ENCODE measurements at places on chromosomes 16 and 17.

DNA sequence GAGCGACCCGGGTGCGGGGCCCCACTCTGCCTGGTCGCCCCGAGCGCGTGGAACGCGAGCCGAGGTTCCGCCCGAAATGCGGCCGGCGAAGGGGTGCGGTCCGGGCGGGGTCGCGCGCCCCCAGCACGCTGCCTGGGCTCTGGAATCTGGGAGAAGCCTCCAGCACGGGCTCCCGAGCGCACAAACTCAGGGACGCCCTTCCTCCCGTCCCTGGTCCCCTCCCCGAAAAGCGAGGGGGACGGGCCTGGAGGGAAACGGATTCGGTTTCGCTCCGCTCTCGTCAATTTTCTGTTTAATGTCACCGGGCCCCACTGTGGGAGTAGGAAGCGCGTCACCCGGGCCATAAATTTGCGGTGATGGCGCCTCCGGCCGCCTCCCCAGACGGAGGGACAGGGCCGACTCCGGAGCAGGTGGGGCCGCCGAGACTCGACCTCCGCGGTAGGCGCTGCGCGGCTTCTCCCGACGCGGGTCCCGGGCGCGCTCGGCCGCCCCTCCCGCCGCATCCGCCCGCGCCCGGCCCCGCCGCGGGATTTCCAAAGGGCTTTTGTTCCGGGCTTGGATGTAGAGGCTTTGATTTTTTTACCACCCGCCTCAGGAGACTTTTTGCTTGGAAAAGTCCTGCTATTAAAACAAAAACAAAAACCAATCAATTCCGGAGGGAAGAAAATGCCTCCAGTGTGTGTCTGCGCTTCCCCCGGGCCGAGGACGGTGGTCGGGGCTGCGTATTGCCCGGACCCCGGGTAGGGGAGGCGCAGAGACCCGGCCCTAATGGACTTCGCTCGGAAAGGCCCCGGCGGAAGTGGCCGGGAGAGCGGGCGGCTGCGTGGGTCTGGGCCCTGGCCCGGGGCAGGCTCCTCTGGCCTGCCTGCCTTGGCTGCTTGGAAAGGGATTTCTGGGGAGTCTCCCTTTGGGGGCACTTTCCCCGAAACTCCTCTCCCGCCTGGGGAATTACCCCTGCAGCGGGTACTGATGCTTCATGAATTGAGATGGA lies 7.9 kb upstream of the BAHCC1 start:
- DNase-seq: no peak

DNA sequence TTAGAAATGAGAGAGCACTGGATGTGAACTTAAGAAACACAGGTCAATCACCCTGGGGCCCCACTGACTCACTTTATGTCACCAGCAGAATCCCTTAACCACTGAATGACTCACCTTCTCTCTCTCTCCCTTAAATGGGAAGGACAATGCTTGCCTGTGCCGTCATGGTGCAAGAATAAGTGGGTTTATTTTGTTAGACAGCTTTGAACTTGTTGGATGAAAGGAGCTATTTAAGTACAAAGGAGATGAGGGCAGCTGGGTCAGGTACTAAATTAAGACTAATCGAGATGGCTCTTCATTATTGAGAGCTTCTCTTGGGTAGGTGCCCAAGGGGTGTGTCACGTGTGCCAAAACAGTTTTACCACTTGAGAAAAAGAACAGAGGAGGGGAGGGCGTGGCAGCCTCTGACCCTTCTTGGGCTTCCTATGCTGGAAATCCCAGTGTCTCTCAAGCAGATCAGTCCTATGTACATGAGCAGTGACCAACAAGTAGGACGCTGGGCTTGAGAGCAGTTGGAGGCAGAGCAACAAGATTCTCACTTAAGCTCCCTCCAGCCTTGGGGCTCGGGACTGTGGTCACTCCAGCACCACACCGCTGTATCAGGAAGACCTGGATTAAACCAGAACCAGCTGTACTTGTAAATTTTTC lies 6.7 kb upstream of the KRT31 start:
- DNase-seq: peak; percentile 93

- no peak for DNase-seq
Measured at GRCh38 chr16:6510261-6510660, 822.4 kb upstream of the RBFOX1 start.

- no peak for DNase-seq
Measured at GRCh38 chr16:78225919-78226318, 126.5 kb downstream of the WWOX start.

GRCh38 chr16:29811896-29812665 lies at the start of gene PRRT2:
TSS of gene PRRT2 (plus strand) at chr16:29812193. CDS start at chr16:29813055, 862 bp downstream.
- no peak for DNase-seq

DNA sequence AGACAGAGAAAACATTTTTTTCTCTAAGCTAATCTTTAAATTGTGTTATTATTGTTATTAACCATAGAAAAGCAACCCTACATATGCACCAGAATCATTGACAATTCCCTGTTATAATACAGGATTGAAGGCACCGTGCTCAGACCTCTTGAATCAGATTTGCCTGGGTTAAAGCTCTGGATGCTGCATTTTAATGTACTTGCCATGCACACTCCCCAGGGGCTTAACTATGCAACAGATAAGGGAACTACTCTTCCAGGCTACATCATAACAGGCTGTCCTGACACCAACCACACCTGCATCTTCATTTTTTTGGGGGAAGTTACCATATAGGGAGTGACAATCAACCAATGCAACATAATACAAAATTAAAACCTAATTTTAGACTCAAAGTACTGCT lies 1187.6 kb upstream of the CDH8 start:
- DNase-seq: no peak

- no peak for DNase-seq
Measured at GRCh38 chr17:62713086-62713881, 85.8 kb downstream of the MRC2 start.

DNA sequence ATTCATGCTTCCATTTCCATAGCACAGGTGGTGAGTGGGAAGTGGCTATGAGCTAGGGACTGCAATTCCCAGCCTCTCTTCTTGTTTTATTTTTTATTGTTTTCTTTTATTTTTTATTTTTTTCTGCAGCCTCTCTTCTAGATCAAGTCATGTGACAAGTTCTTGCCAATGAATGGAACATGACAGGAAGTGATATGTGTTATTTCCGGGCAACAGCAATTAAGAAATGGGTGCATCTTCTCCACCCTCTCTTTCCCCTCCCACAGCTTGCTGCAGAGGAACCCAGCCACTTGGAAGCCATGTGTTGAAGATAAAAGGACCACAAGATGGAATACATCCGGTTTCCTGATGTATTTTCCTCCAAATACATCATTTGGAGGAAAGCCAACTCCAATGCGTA lies 23.6 kb downstream of the IRX5 start:
- DNase-seq: no peak

DNA sequence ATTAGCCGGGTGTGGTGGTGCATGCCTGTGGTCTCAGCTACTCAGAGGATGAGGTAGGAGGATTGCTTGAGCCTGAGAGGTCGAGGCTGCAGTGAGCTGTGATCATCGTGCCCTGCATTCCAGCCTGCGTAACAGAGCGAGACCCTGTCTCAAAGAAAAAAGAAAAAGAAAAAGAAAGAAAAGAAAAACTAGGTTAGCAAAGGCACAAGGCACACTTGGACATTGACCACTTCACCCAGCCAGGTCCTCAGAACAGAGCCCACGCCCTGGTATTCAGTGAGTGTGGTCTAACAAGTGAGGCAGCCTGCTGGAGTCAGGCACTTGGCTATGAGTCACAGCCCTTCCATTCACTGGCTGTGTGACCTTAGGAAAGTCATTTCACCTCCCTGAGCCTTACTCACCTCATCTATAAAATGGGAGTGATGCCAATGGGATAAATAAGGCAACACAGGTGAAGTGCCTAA lies 10.4 kb downstream of the MILR1 start:
- peak; percentile 42 for DNase-seq

- DNase-seq: no peak
Measured at GRCh38 chr17:33582661-33583060, 289.6 kb upstream of the ASIC2 start.

- DNase-seq: no peak
Measured at GRCh38 chr17:17783825-17784656, 52.7 kb downstream of the SREBF1 start.

- no peak for DNase-seq
Measured at GRCh38 chr16:87855852-87856715, 13.2 kb downstream of the SLC7A5 start.

GRCh38 chr16:426115-426905 lies 861 bp downstream of the RAB11FIP3 start:
- no peak for DNase-seq

DNA sequence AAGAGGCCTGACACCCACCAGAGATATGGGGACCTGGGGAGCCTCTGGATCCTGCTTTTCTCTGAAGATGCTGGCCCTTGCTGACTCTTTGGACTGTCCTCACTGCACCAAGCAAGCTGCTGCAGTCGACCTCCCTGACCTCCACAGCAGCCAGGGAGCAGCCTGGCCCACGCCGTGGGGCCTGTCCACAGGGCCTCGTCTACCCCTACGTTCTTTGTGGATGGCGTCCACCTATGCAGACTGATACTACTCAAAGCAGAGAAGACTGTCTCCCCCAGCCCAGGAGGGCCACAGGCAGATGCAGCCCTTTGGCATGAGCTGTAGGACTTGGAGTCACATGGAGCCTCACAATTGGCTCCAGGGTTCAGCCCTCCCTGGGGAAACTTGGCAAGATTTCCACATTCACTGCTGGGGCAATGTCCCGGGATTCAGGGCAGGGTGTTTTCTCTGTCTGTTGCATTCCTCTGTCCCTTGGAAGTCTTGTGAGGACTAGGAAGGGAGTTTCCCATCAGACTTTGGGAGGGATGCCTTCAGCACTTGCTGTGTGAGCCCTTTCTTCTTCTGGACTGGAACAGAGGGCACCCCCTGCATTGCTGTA lies 152.2 kb downstream of the NTN1 start:
- no peak for DNase-seq

DNA sequence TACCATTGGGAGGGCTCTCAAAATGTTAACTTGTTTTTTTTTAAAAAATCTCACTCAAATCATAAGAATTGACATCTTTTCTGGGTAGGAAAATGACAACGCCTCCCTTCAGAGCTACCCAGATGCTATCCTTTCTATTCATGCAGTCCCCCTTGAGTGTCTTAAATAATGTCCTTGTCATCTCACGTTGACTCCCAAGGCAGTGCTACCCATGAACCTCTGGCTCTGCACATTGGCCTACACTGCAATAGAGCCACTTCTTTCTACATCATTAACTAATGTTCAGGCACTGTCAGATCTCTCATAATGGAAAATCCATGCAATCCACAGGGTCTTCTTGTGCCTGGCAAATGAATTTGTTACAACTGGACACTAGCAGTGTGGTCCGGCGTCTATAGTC lies 569.8 kb upstream of the ZFHX3 start:
- no peak for DNase-seq

GRCh38 chr17:74008196-74008595 lies 195.3 kb upstream of the RPL38 start:
- DNase-seq: no peak

GRCh38 chr17:33803686-33804085 lies 451.4 kb upstream of the CCL2 start:
- DNase-seq: no peak

DNA sequence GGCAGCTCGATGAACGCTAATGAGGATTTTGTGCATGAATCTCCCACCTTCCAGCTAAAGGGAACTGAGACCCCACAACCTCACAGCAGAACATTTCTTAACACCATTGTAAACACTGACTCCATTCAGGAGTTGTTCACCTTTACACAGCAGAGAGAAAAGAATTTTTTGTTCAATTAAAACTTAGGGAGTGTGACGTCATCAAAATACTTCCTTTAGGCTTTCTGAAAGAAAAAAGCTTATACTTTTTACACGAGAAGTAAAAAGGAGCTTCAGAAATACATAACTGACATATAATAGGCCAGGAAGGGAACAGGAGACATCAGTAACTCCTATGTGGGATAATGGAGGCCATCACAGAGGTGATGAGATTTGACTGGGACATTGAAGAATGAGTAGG lies 98.1 kb upstream of the AXIN2 start:
- DNase-seq: no peak
